ENCODE measurements at places on chromosomes 4 and X.

DNA sequence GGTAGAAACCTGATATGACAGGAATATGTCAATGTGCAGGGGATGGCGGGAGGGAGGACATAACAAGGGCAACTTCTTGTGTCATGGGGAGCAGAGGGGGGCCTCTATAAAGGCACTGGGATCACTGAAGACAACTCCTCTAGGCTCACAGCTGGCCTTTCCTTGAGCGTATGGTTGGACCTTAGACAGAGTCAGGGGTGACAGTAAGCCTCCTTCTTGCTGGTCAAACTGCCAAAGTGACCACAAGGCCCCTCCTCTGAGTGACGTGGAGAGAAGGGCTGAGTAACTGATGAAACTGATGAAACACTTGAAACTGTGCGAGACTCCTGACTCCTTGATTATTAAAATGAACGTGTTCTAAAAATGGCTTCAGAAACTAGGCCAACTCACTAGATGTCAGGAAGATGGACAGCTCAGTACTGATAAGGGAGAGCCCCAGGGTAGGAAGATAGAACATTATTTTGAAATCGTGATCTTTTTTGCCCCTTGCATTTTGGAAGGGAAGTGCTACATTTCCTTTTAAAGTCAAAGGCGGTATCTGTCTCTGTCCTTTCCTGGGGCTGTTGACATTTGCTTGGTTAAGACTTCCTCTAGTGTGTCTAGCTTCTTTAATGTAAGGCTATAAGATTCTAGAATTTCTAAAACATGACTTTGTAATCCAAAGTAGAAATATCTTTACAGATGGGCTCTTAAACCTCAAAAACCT lies 1.6 kb downstream of the RAB33A start:
- no peak for DNase-seq

DNA sequence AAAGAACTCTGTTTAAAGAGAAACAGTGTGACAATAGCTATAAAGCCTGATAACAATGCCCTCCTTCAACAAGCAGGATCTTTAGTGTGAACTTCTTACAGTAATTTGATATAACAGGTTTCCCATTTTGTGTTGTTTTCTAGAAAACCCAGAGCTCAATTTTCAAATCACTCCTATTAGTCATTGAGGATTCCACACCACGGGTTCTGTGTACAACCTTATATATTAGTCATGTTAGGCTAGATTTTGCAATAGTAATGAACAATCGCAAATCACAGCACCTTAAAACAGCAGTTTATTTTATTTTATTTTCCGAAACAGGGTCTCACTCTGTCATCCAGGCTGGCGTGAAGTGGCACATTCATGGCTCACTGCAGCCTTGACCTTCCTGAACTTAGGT lies 1020.9 kb upstream of the INTU start:
- no peak for DNase-seq

- DNase-seq: no peak
Observed at GRCh38 chrX:12999422-12999821, 24.5 kb downstream of the TMSB4X start.

DNA sequence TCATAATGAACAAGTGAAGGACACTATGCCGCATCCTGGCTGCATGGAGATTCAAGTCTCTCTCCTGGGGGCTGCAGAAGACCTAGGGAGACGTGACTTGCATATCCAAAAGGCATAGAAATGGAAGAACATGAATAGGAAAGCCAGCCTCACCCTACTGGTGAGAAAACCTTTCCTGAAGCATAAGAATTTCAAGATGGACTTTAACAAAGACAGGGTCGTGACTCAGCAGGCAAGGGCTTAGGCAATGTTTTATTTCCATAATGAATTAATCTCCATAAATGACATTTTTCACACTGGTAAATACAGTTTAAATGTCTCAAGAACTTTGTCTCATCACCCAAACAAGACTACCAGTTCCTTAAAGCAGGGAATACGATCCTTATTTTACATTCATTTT lies 78.9 kb downstream of the RFC1 start:
- DNase-seq: no peak

- no peak for DNase-seq
Observed at GRCh38 chr4:184355111-184355604, 119.2 kb downstream of the IRF2 start.

DNA sequence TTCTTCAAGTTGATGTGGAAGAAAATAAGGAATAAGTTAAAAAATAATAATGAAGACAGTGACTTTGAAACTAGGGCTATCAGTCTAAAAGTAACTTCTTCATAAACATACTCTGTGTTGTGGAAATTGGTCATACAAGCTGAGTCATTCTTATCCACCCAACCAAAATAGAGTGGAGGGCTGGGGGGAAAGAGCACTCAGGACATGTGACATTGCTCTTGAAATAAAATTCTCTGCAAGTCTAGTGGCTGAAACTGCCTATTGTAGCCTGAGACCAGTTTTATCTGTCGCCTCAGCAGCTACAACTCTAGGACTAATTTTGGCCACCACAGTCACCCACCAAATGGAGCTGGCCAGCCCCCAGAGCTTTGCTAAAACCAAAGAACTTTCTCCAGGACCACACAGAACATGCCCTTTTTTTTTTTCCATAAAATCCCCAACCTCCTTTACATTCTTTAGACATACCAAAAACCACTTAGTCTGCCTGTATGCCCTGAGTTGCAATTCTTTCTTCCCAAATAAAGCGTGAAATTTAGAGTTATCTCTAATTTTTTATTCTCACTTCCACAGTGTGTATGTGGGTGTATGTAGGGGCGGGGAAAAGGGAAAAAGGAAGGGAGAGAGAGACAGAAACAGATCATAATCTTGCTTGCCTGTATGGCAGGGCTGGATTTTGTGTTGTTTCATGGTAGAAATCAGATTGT lies 23.0 kb upstream of the SLC25A4 start:
- DNase-seq: no peak

DNA sequence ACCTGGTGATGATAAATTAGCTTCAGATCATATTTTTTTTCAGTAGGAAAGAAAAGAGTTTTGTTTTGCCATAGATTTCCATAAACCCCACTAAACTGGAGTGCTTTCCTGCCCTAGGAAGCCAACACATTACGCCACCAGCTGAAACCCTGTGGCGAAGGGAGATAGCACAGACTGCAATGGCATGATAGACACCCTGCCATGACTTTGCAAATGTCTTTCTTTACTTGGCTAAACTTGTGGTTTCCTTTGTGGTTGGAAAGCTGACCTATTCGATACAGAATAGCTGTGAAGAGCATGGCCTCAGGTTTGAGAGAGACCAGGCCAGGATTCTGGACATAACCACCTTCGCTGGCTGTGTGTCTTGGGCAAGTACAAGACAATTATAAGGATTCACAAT lies 19.1 kb downstream of the MFAP3L start:
- DNase-seq: no peak

DNA sequence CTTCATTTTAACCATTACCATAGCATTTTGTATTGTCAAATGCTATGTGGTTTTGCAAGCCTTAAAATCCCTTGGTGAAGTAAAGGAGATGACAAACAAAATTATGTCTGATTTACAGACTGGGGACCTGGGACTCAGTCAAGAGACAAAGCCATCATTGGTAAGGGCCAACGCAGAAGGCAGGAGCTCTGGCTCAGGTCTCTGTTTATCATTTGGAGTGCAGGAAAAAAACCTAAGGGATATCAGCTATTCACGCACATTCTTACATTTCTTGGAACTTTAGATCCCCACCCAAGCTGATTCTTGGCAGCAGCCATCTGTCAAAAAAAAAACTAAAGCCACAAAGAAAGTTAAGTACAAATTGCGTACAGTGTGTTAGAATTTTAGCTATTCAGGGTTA lies 731.9 kb downstream of the STPG2 start:
- no peak for DNase-seq

- no peak for DNase-seq
Observed at GRCh38 chr4:82230306-82230705, 143.5 kb downstream of the HNRNPD start.
